HS-27A (cell line): ENCODE measurements at places on chromosomes 2 and 18.

GRCh38 chr18:24026457-24026856 is 11.9 kb downstream of the TTC39C start:
- no peak for DNase-seq

- DNase-seq: no peak
These were observed 233.4 kb downstream of the AGPS start for GRCh38 chr2:177625744-177626650.

DNA sequence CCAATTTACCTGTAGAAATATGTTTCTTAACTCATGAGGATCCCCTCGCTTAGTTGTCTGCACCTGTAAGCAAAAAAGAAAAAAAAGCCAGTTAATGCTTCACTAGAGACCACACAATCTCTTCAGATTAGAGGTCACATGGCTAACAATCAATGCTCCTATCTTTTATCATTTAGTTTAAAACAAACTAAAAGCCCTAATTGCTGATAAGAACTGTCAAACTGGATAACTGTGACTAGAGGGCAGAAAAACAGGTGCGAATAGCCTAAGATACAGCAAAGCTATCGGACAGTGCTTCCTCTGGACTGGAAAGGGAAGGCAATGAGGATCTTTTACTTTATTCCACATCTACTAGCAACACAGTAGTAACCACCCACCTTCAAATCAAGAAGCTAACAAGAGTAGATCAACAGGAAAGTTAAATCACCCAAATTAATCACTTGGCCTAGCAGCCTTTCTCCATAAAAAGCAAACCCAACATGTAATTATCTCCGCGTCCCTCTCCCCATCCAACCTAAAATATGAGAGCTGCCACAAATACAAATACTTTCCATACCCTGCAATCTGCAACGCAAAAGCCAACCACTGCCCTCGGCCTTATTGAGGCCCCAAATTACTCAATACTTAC is 734 bp downstream of the SLC25A12 start:
- no peak for DNase-seq

GRCh38 chr2:80651435-80651834 is 346.9 kb upstream of the LRRTM1 start:
- DNase-seq: no peak

- no peak for DNase-seq
These were observed 283.8 kb upstream of the LYPD1 start for GRCh38 chr2:132953771-132954170.

DNA sequence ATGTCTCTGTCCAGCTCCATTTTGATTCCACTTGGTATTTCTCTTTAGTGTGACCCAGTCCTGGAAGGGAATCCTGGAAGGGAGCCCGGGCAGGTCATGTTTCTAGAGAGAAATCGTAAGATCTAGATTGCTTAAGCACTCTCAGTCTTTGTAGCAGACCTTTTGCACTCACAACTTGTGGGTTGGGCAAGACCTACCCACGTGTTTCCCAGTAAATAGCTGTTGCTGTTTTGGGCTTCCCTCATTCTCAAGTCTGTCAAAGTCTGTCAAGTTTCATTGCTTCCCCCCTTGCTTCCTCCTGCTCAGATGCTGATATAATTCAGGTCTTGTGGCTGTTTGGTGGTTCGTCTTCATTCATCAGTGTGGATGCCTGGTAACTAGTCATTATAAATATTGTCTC is 17.4 kb upstream of the NEMP2 start:
- DNase-seq: no peak

- no peak for DNase-seq
These were observed 4.7 kb upstream of the ITSN2 start for GRCh38 chr2:24365051-24365450.

GRCh38 chr2:46363535-46364170 is 66.4 kb downstream of the EPAS1 start:
- no peak for DNase-seq

GRCh38 chr18:52216666-52217065 is 123.3 kb upstream of the DCC start:
- no peak for DNase-seq

DNA sequence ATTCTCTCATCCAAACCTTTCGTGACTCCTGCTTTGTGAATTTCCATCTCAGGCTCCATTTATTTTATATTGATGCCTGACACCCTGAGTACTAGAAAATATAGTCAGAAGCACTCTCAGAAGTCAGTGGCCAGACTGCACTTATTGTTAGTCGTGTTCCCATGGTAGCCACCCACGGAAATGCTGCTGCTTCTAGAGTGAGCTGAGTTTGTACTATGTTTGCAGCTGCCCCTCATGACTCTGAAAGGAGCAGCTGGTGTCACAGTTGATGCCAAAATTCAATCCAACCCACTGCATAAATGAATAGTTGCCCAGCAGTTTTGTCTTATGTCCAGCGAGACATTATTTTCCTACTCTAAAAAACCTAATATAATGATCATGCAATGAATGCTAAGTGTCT is 265.2 kb upstream of the SPHKAP start:
- DNase-seq: no peak

GRCh38 chr2:208253600-208254117 is 1.2 kb downstream of the IDH1 start:
- DNase-seq: no peak

DNA sequence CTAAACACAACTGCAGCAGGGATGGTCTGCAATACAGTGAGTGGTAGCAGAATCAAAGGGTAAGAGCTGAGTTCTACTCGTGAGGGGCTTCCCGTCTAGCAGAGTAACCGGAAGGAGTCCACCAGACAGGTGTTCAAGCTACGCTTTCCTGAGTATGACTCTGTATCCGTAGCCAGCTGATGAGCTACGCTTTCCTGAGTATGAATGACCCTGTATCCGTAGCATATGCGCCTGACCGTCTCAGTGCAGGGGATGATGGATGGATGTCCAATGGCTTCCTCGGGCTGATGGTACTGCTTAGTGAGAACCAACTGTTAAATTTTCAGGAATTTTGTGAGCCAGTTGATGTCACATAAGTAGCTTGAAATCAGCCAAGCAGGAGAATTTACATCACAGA is 244.1 kb upstream of the MYT1L start:
- no peak for DNase-seq

GRCh38 chr2:179939259-179939658 is 67.8 kb downstream of the CWC22 start:
- DNase-seq: no peak

- no peak for DNase-seq
These were observed 18.2 kb upstream of the GPR55 start for GRCh38 chr2:230942920-230943896.

DNA sequence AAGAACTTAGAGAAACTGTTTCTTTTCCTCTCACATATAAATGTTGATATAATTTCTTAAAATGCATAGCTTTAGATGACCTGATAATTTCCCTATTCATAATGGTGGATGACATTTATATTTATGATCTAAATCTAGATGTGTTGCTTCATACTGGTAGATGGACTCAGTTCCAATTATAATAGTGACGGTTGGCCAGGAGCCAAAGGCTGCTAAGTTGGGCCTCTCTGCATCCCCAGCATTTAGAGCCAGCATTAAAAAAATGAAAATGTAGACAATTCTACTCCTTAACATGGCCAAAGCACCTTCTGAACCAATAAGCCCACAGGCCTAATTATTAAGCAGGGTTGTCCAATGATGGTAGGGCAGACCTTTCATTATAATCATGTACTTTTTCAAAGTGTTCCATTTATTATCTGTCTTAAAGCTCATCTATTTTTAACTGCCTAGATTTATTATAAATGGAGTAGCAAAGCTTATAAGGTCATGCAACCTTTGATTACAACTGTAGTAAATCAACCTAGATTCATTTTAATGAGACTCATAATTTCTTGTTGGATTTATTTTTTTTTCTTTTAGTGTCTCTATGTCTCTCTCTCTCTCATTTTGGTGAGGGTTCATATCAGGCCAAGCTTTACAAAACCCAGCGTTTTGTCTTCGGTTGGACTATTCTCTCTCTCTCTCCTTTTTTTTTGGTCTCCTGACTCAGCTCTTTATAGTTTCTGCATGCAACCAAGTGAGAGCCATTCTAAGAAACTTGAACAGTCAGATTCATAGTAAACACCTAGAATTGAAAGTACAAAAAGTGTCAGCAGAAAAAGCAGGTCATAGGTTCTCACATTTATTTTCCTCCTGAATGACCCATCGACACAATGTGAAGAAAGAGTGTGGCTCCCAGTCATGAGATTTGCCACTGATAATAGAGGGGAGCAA is 2016.1 kb upstream of the PIK3C3 start:
- no peak for DNase-seq

DNA sequence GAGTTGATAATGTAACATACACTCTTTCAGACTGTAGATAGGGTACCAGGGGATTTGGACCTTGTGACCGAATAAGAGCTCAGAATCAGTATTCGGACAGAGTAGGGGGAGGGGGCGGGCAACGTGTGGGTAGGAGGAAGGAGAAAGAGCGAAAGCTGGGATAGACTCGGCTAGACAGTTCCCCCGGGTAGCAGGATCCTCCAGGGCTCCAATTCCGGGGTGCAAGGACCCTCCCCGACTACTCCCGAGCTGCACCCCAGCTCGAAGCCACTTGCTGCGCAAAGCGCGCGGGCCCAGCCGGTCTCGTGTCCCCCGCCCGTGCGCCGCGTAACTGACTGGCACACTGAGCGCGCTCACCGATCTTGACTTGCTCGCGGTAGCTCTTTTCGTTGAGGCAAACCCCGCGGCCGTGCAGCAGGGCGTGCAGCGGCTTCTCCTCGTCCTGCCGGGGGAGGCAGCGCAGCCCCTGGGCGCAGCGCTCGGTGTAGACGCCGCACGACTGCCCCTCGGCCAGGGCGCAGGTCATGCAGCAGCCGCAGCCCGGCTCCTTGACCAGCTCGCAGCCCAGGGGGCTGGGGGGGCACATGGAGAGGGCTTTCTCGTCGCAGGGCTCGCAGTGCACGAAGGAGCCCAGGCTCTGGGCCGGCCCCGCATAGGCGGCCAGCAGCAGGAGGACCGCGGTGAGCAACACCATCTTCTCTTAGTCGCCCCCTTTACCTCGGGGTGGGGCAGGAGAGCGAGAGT is 1.1 kb downstream of the IGFBP5 start:
- no peak for DNase-seq

DNA sequence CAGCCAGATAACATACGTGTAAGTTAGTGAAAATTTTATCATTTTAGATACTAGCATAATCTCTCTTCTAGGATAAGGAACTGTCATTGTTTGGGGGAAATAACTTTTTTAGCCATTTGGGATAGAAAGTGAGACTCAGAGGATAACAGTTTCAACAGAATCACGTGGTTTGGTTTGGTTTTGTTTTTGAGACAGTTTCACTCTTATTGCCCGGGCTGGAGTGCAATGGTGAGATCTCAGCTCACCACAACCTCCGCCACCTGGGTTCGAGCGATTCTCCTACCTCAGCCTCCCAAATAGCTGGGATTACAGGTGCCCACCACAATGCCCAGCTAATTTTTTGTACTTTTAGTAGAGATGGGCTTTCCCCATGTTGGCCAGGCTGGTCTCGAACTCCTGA is 323.2 kb upstream of the MEIS1 start:
- no peak for DNase-seq

GRCh38 chr2:132680544-132680943 is 10.5 kb upstream of the LYPD1 start:
- no peak for DNase-seq

- DNase-seq: no peak
These were observed 26.0 kb downstream of the ACADL start for GRCh38 chr2:210199186-210199765.

- no peak for DNase-seq
These were observed 14.3 kb upstream of the RIOK3 start for GRCh38 chr18:23438608-23439366.

DNA sequence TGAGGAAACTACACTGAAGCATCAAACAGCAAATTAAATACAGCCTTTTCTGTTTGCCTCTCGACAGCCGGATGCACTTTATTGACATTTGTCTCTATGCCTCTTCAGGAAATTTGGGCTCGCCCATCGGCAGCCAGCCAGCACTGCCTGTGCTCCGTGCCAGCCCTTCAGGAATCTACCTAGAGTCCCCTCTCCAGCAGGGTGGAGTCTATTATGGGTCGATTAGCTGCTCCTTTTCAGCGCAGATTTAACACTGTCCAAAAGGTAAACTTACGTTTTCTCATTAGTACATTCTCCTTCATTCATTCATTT is 91.5 kb downstream of the MYCN start:
- DNase-seq: no peak

GRCh38 chr18:48942554-48943261 is 8.1 kb downstream of the SMAD7 start:
- DNase-seq: peak; percentile 84

DNA sequence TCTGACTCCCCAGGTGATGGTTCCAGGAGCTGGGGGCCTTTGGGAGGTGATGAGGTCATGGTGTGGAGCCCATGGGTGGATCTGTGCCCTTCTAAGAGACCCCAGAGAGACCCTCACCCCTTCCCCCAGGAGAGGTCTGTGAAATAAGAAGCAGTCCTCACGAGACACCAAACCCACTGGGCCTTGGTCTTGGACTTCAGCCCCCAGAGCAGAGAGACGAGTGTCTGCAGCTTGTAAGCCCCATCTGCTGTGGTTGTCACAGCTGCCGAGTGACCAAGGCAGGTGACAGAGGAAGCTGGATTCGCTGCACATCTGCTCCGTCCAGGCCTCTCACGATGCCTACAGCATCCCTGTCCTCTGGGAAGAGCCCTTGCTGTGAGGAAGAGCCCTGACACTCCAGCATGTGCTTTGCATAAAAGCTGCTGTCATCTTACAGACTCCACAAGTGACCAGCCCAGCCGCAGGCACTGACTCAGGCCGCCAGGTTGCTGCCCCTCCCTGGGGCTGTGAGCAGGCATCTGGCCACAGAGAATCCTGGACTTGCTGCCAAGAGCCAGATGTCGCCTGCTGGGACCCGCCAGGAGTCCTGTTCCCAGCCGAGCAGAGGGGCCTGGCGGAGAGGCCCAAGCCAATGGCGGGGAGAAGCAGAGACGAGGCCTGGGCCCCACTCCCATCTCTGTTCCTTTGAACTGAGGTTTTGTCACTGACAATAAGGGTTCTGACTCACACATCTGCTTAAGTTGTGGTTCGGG is 150.8 kb downstream of the PXDN start:
- peak; percentile 55 for DNase-seq

GRCh38 chr2:125037135-125037653 is 1012.1 kb downstream of the CNTNAP5 start:
- DNase-seq: no peak

- no peak for DNase-seq
These were observed 3.7 kb upstream of the IL1RN start for GRCh38 chr2:113123726-113124125.

DNA sequence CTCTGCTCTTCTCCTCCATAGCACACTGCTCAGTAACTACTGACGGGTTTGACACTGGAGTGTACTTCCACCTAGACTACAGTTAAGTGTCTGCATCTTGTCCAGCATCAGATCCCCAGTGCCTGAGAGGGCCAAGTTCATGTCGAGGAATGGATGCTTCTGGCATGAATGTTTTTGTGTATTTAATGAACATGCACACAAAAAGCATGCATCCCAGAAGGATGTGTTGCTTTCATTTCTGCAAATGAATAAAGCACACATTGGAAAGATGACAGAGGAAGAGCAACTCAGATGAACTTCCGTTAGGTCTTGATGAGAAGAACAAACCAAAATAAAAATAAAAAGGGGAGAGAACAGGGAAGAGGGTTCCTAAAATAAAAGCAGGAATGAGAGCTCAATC is 27.9 kb downstream of the C2orf49 start:
- no peak for DNase-seq
